ENCODE measurements at places on chromosomes 4 and X.

GRCh38 chr4:21012851-21013331 is 312.6 kb downstream of the PACRGL start:
- DNase-seq = no peak

- no peak for DNase-seq
Observed at GRCh38 chrX:264634-265455, 16.3 kb upstream of the PLCXD1 start.

GRCh38 chr4:87525636-87526295 is 3.4 kb downstream of the SPARCL1 start:
- no peak for DNase-seq

DNA sequence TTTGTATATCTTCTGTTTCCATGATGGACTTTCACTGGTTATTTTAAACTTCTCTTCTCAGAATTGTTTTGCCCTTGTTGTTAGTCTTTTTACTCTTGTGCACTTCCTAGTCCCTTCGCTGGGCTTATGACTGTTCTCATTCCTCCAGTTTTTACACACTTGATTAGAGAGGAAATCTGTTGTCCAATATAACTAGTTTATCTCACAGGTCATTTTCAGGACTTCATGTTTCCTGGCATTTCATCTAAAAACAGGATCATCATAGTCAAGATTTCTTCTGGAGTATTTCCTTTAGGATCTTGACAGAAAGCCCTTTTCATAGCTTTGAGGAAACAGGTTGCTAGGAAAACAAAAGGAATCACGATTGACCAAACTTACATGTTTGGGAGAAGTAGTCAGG is 3.0 kb downstream of the FNIP2 start:
- DNase-seq = no peak

DNA sequence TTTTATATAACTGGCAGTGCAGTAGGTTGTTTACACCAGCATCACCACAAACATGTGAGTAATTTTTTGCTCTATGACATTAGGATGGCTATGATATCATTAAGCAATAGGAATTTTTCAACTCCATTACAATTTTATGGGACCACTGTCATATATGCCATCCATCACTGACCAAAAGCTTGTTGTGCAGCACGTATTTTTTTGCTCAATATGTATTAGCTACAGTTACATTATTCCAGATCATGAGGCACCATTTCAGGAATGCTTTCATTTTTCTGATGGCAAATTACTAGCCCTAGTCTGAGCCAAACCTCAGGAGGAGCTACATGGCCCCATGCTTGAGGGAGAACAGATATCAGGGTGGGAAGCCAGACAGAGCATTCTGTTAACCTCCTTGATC is 56.8 kb upstream of the DCLK2 start:
- DNase-seq = no peak

DNA sequence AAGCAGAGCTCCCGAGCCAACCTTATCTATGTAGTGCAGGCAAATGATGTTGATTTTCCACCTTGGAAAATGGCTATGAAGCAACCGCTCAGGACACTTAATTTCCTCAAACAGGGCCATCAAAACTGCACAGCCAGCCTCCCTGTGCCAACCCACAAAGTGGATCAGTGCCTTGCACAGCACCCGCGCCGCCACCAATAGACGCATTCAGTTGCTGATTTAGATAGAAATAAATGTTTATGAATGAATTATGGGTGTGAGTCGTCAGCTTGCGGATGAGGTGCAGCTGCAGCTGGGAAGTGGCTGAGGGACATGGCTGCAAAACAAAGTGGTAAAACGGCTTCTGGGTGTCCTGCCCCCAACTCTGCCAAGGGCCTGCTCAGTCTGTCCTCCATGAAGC is 47.0 kb downstream of the SOD3 start:
- DNase-seq = no peak

GRCh38 chr4:163264934-163265333 is 67.5 kb downstream of the NPY1R start:
- no peak for DNase-seq

Data from suppressor macrophage (primary cell).